GM23248 (cell line): ENCODE measurements at places on chromosomes 6 and 20. TPM values are rescaled to one million over a fixed set of nuclear protein-coding genes. Genes with fewer than 3 reads are reported as not detected.

The PDSS2 gene
- 10.3 and 12.5 TPM in 2 replicates for total RNA-seq

GRCh38 chr6:162443101-162443500, 284.5 kb downstream of the PRKN start:
- no peak overlapping the region for H3K27ac ChIP-seq
- no peak overlapping the region for H3K4me3 ChIP-seq
- no peaks in the 10 kb centered on the region for H3K36me3 ChIP-seq

DNA sequence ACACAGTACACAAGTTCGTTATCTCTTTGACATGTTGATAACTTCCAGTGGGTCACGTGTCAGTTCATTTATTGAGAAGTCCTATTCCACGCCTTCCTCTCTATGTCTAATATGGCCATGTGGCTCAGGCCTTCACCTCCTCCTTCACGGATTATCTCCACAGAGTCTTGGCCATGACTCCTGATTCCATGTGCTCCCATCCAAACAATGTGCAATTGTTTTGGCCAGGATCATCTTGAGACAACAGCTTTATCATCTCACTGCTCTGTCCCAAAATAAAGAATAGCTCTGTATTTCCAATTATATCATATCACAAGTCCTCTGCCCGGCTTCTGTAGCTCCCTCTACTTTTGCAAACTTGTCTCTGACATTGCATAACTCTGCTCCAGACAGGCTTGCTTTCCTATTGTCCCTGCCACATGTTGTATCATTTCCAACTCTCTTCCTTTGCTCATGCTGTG, 11.1 kb upstream of the TXNDC5 start:
- no peak for DNase-seq
- H3K27me3 ChIP-seq: no peaks in the 10 kb centered on the region
- no peak overlapping the region for H3K27ac ChIP-seq
- H3K4me1 ChIP-seq: peaks cover 11% of the 10 kb centered on the region
- H3K4me3 ChIP-seq: no peak overlapping the region

DNA sequence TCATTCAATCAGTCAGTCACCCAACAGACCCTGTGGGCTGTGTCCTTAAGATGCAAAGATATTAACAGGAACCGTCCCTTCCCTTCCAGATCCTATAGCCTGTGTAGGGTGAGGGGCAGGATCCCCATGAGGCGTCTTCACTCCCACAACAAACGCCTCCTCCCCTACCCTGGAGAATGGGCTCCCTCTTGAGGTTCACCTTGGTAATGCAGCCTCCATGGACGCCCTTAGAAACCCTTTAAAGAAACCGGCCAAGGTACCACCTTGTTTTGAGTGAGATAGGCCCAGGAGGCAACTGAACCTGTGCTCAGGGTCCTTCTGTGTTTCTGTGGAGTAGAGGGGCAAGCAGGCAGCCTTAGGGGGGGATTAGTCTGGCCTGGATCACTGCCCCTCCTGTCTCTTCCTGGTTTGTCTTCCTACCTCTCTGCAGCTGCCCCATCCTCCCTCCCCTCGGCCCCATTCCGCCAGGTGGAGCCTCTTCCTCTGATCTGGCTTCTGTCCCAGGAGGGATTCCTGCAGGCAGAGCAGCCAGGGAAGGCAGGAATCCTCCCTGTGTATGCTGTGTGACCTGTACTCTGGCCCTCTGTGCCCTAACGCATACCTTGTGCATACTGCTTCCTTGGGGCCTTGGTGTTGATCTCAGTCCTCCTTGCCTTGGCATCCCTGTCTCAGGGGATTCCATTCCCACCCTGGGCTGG, 6.6 kb upstream of the GUCA1A start:
- H3K4me1 ChIP-seq: peaks cover 11% of the 10 kb centered on the region
- DNase-seq: peak; percentile 48
- H3K27ac ChIP-seq: no peak overlapping the region
- no peaks in the 10 kb centered on the region for H3K36me3 ChIP-seq
- H3K27me3 ChIP-seq: no peaks in the 10 kb centered on the region

- no peak overlapping the region for H3K4me3 ChIP-seq
- no peaks in the 10 kb centered on the region for H3K36me3 ChIP-seq
- H3K27ac ChIP-seq: no peak overlapping the region
- H3K4me1 ChIP-seq: no peaks in the 10 kb centered on the region
- DNase-seq: no peak
- no peaks in the 10 kb centered on the region for H3K27me3 ChIP-seq
Measured at GRCh38 chr6:24599686-24600399, 46.1 kb downstream of the KIAA0319 start.

DNA sequence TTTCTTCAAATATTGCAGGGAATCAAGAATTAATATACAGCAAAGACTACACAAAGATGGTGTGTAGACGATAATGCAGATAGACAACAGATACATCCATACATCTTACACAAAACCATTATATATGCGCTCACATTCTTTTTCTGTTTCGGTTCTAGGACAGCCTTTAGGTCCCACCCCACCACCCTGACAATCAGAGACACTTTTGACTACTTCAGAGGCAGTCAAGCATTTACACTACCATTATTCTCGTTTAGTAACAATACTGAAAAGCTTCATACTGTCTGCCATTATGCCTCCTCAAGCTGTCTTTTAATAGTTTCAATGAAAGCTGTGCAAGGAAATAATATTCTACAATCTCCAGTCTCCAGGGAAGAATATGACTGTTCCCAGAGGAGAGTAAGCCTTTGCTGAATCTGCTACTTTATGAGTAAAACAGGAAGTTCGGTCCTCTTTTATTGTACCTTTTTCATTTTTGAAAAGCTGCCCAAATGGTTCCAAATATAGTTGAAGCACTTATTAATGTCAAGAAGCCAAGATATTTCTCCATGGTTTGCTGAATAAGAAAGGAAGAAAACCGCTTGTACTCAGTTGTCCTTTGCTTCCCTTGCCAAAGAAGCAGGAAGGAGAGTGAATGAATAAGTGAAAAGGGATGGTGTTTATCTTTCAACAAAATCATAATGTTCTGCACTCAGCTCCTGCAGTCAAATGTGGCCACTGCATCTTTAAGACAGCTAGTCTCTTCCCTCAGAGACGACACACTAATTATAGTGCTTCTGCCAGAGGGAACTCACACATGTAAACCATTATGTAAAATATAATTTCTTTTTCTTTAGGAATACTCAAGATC, 468.3 kb downstream of the CDC5L start:
- H3K27ac ChIP-seq: peak overlapping the region; percentile 7; the same call in 1 of the 2 replicates
- peak; percentile 74 for DNase-seq
- no peaks in the 10 kb centered on the region for H3K27me3 ChIP-seq
- no peaks in the 10 kb centered on the region for H3K36me3 ChIP-seq
- H3K4me3 ChIP-seq: peak overlapping the region; percentile 12; the same call in 1 of the 2 replicates

The CEP57L1 gene
- 18.1 and 20.6 TPM in 2 replicates for total RNA-seq

- no peaks in the 10 kb centered on the region for H3K4me1 ChIP-seq
- no peak overlapping the region for H3K27ac ChIP-seq
- H3K36me3 ChIP-seq: no peaks in the 10 kb centered on the region
Measured at GRCh38 chr20:4581838-4582237, 139.9 kb upstream of the PRND start.

- no peaks in the 10 kb centered on the region for H3K27me3 ChIP-seq
- DNase-seq: peak; percentile 19
- no peaks in the 10 kb centered on the region for H3K4me1 ChIP-seq
Measured at GRCh38 chr6:21826023-21826422, 232.5 kb downstream of the SOX4 start.

GRCh38 chr6:28117386-28118050, 6.9 kb upstream of the ZSCAN16 start:
- H3K4me1 ChIP-seq: no peaks in the 10 kb centered on the region
- no peaks in the 10 kb centered on the region for H3K27me3 ChIP-seq
- H3K36me3 ChIP-seq: peaks cover 37% of the 10 kb centered on the region
- H3K4me3 ChIP-seq: no peak overlapping the region
- H3K27ac ChIP-seq: no peak overlapping the region

DNA sequence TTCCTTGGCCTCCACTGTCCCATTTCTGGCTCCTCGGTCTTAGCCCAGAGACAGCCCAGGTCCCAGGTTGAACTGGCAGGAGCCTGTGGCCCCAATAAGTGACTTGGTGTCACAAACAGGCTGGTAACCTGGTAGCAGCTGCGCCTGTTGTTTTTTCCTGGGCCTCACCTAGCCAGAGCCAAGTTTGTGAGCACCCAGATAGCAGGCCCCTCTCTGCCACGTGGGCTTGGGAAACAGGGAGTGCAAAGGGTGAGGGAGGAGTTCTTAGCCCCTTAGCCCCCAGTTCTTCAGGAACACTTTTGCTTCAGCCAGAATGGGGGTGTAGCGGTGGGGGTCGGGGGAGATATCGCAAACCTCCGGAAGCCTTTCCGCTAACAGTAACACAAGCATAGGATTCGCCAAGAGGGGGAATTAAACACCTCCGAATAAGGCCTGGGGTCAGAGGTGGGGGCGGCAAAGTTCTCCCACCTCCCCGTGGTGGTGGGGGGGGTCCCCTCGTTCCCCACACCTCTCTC, 760 bp downstream of the C6orf132 start:
- peak overlapping the region; percentile 81 for H3K4me3 ChIP-seq
- H3K27ac ChIP-seq: peak overlapping the region; percentile 94
- peaks cover 30% of the 10 kb centered on the region for H3K4me1 ChIP-seq
- no peaks in the 10 kb centered on the region for H3K36me3 ChIP-seq
- H3K27me3 ChIP-seq: no peaks in the 10 kb centered on the region

The CLPSL2 gene
- total RNA-seq: not detected in 2 replicates

GRCh38 chr20:56975838-56976237, 290.6 kb downstream of the BMP7 start:
- H3K36me3 ChIP-seq: no peaks in the 10 kb centered on the region
- no peak for DNase-seq
- no peaks in the 10 kb centered on the region for H3K4me1 ChIP-seq
- H3K27me3 ChIP-seq: peaks cover 13% of the 10 kb centered on the region; the same call in 1 of the 2 replicates

DNA sequence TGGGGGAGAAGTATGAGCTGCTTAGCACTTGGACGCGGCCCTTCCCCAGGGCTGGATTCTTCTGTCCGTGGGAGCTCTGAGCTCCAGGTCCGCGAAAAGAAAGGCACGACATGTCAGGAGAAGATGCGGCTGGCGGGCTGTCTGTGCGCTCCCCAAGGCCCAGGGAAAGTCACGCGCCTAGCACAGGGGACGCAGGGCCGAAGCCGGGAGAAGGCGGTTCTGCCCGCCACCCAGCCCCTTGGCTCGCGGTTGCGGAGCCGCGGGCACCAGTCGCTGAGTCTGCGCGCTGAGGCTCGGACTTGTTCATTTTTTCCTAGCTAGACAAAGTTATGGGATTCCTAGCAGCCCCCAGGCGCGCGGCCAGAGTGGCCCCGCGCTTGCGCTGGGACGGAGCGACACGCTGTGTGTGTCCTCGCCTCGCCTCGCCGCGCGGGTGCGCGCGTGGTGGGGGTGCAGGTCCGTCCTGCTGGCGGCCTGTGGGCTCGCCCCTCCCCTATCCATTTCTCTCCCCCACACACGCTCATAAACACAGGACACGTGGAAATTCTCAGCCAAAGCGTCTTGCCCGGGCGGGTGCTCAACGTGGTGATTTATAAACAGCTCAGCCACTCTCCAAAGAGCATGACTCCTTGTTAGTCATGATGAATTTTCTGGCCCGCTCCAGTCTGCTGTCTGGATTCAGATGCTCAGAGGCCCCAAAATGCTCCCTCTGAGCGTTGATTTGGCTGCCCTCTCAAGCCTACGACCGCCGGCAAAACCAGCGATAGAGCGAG, 1.9 kb upstream of the POU3F2 start:
- DNase-seq: peak; percentile 94
- 0 out of 2 replicates have a peak, but pooled peaks cover 5% of the 10 kb centered on the region for H3K4me1 ChIP-seq
- no peaks in the 10 kb centered on the region for H3K36me3 ChIP-seq
- H3K27ac ChIP-seq: 0 out of 2 replicates have a peak overlapping the region, but pooled peaks have one; percentile 11
- peak overlapping the region; percentile 67 for H3K4me3 ChIP-seq

DNA sequence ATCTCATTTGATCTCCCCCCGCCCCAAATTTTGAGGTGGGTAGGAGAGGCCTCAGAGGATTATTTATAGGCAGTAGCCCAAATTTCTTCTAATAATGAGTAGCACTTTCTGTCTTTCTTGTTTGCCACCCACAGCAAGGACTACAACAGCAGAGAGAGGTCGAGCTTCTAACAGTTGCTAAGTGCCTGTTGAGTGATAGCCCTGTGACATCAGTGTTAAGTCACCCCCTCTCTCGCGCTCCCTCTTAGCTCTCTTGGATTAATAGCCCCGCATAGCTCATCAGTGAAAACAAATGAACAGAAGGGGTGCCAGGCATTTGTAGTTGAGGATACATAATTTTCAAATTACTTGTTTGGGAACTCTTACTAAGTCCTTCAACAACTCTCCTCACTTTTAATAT, 3.5 kb downstream of the ANKRD60 start:
- peak; percentile 61 for DNase-seq
- H3K27me3 ChIP-seq: no peaks in the 10 kb centered on the region; the same call in 1 of the 2 replicates
- no peak overlapping the region for H3K27ac ChIP-seq
- no peaks in the 10 kb centered on the region for H3K36me3 ChIP-seq
- H3K4me3 ChIP-seq: no peak overlapping the region

GRCh38 chr6:118652051-118652615, 742 bp upstream of the CEP85L start:
- H3K4me1 ChIP-seq: peaks cover 5% of the 10 kb centered on the region; the same call in 1 of the 2 replicates
- peak overlapping the region; percentile 89 for H3K4me3 ChIP-seq
- H3K27me3 ChIP-seq: no peaks in the 10 kb centered on the region
- DNase-seq: no peak
- H3K36me3 ChIP-seq: no peaks in the 10 kb centered on the region

The SLC22A1 gene
- total RNA-seq: not detected in 2 replicates

DNA sequence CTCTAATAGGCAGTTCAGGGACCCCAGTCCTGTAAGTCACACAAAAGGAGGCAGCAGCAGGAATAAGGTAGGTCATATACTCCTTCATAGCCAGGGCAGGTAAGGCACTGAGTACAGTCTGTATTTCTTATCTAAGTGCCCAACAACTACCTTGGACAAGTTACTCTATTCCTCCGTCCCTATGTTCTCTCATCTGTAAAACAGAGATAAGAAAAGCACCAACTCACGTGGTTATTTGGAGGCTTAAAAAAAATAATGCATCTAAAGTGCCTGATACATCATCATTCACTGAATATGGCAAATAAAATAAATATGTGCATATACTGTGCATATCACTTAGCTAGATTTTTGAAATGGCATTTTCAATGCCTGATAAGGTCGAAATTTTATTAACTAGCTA, 298.1 kb upstream of the CDYL start:
- no peaks in the 10 kb centered on the region for H3K36me3 ChIP-seq
- no peaks in the 10 kb centered on the region for H3K27me3 ChIP-seq
- no peak overlapping the region for H3K27ac ChIP-seq
